ENCODE measurements at places on chromosomes 4 and X.
A peak's percentile ranks its signal among the peaks of the same experiment; 100 is the strongest.

DNA sequence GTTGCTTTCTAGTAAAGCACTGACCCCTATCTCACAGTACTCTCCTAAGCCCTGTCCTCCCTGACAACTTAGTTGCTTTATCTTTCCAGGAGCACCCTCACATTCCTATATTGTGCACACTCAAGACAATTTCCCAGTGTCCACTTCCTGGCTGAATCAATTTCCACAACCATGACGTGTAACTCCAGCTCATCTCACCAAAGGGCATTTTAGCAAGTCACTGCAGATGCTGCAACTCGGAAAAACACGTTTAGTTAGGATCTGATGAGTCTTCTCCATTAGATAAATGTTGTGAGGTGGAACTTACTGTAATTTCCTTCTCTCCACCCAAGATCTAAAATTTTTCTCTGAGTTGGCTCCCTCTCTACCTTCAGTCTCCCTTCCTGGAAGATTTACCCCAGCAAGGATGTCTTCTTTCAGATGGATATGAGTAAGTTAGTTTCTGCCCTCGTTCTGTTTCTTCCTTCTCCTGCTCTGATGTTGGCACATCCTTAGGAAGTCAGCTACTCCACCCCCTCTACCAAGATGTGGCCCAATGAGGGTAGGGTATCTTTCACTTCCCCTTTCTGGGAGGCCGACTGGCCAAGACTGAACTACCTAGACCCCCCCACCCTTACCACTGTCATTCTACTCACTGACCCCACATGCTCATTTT, 28.8 kb upstream of the IL13RA1 start:
- DNase-seq = peak; percentile 56

GRCh38 chr4:6109842-6110560, 90.3 kb downstream of the JAKMIP1 start:
- no peak for DNase-seq

DNA sequence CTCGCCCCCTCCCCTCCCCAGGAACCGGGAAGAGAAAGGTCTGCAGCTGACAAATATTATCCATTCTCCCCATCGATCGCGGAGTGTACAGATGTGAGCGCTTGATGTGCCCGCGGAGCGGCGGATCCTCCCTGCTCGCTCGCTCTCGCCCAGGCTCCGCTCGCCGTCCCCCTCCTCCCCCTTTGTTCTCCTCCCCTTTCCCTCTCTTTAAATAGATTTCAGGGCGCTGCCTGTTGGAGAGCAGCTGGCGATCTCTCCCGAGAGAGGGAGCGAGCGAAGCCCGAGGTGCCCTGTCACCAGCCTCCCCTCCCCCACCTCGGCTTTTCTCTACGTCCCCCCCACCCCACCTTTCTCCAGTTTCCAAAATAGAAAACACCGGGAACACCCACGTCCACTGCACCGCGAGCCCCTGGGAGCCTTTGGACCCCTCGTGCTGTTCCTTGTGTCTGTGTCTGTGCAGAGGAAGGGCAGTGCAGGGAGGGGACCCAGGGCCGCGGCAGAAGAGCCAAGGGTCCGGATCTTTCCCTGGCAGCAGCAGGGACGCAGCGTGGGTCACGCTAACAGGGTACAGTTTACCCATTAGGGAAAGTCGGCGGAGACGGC, 56.6 kb upstream of the BCOR start:
- peak; percentile 28 for DNase-seq

- no peak for DNase-seq
Observed at GRCh38 chrX:35076061-35076460, 133.5 kb downstream of the FAM47B start.

DNA sequence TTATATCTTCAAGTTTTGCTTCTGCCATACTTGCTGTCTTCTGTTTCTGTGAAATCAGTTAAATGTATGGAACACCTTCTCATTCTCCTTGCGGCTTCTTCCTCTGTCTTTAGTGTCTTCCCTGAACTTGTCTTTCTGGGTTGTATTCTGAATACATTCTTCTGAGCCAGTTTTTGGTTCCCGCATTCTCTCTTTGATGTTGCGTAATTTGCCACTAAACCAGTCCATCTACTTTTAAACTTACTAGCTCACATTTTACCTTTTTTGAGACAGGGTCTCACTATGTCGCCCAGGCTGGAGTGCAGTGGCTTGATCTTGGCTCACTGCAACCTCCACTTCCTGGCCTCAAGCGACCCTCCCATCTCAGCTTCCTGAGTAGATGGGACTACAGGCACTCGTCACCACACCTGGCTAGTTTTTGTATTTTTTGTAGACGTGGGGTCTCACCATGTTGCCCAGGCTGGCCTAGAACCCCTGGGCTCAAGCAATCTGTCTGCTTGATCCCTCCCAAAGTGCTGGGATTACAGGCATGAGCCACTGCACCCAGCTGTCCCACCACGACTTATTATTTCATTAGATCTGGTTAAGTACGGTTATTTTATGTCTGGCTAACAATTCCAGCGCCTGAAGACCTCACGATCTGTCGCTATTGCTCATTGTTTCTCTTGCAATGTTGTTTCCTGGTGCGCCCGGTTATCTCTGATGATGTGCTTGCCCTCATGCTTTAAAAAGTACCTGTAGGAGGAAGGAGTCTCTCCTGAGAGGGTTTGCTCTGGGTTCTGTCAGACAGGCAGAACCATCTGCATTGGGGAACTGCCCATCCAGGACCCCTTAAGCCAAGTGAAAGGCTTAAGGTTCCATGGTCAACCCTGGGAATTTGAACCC, 9.8 kb upstream of the FAM3A start:
- DNase-seq = no peak

- DNase-seq = no peak
Observed at GRCh38 chr4:74266081-74266480, 42.2 kb upstream of the EPGN start.

DNA sequence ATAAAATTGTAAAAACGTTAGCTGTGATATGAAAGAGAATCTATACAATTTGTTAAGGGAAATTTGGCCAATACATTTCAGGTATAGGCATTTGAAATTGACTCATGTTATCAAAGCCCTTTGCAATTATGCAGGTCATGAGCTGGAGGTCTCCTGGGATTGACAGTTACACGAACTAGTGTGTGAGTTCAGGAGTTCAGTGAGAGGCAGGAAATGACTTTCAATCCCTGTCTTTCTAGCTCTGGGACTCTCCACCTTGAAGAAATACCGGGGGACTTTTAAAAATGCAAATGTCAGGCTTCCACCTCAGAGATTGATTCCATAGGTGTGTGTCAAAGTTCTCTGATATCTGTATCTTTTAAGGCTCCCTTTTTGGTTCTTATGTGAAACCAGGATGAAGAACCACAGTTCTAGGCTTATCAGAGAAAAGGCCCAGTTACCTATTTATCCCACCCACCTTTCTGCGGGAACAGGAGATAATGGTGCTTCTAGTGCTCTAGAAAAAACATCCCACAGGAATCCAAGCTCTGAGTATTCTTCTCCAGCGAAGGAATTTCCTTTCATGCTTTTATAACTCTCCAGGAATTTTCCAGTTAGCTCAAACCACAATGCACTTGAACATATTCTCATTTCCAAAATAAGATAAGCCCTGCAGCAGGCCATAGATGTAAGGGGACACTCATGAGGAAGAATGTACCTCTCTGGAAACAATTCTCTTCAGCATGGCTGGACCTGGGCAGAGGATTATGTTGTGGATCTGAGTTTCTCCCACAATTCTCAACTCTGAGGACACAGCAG, 501.0 kb downstream of the IDS start:
- DNase-seq = no peak

- DNase-seq = peak; percentile 36
Observed at GRCh38 chrX:136126872-136127406, 20.4 kb upstream of the FHL1 start.

DNA sequence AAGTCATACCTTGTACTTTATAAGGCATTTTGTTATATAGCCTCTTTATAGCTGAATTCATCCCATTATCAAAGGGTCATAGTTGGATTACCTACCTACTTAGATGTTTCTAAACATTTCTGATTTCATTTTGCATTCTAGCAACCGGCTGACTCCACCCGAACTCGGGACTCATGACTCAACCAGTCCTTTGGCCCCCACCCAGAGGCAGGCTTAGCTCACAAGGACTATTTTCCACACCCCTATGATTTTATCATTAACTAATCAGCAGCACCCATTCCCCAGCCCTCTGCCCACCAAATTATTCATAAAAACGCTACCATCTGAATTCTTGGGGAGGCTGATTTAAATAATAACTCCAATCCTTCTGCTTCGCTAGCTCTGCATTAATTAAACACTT, 79.9 kb upstream of the EGFL6 start:
- DNase-seq = peak; percentile 71

DNA sequence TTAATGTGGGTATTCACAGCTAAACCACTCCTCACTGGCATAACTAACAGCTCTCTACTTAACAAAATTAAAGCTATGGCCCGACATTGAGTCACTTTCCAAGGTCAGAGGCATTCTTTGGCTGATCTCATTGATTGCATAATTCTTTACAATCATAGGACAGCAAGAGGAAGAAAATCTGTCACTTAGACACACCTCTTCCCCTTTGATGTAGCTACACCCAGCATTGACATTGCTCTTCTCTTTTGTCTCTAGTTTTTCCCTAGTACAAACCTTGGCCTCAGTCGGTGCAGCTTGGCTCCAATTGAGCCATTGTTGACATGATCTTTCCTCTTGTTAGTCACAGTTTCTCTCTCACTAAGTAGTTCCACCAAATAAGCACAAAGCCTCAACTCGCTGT, 313.3 kb upstream of the ACTRT1 start:
- DNase-seq = no peak

- DNase-seq = no peak
Observed at GRCh38 chr4:94766856-94767255, 9.1 kb downstream of the BMPR1B start.

- no peak for DNase-seq
Observed at GRCh38 chr4:55069248-55069647, 56.1 kb downstream of the KDR start.

DNA sequence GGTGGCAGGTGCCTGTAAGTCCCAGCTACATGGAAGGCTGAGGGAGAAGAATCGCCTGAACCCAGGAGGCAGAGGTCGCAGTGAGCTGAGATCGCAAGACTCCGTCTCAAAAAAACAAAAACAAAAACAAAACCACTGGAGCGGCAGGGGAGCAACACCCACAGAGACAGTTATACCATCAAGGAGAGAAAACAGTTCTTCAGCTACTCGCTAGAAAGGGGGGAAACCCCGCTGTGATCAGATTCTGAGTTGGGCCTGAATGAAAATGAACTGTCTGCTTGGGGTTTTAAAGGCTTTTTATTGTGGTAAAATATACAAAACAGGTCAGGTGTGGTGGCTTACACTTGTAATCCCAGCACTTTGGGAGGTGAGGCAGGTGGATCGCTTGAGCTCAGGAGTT, 16.8 kb upstream of the IRAK1 start:
- DNase-seq = no peak

GRCh38 chr4:133464311-133464710, 315.2 kb downstream of the PCDH10 start:
- no peak for DNase-seq

GRCh38 chr4:144518181-144518895, 127.6 kb upstream of the HHIP start:
- no peak for DNase-seq

GRCh38 chrX:19674041-19674789, 158.9 kb upstream of the MAP3K15 start:
- no peak for DNase-seq

- DNase-seq = peak; percentile 73
Observed at GRCh38 chr4:53706422-53707032, 115.2 kb upstream of the LNX1 start.

DNA sequence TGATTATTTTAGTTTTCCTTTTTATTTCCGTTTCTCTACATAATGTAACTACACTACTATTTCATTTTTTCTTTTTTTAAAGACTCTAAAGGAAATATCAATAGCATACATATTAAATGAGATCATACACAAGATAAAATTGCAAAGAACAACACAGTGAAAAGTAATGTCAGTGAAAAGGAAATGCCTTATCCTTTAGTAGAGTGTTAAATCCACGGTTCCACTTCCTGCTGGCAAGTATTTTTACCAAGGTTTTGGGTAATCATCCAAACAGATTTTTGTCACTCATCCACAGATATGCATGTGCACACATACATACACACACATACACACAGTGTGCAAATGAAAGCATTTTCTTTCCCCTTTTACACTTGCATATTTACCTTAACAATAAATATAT, 548.9 kb downstream of the PPP4R3C start:
- DNase-seq = no peak

DNA sequence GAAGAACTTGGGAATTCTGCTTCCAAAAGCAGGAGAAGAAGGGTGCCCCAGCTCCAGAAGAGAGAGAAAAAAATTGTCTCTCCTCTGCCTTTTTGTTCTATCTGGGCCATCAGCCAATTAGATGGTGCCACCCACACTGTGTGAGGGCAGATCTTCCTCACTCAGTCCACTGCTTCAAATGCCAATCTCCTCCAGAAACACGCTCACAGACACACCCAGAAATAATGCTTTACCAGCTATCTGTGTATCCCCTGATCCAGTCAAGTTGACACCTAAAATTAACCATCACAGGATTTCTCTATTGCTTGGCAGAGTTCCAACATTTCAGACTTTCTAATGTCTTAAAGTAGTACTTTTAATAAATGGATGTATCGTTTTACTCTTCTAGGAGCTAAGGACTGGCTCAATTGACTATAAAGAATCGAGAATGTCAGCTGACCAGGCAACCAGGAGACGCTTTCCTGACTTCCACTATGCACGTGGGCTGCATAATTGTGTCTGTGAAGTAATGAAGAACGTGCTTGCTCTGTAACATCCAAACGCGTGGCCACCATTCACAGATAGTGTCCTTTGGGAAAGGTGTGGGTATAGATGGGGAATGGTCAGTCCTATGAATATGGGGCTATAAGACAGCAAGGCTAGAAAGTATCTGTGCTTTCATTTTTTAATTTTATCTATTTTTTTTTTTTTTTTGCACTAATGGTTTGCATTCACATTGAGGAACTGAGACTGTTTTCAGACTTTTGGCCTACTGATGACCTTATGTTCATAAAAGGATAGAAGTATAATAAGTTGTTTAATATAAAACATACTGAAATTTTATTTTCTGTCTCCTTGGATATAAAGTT, 9.9 kb upstream of the SMIM20 start:
- DNase-seq = no peak

GRCh38 chrX:8851231-8851886, 50.2 kb upstream of the FAM9A start:
- DNase-seq = no peak

- no peak for DNase-seq
Observed at GRCh38 chr4:118087366-118087765, 53.1 kb downstream of the NDST3 start.

GRCh38 chr4:181194096-181194495, 1049.1 kb upstream of the TENM3 start:
- DNase-seq = no peak

DNA sequence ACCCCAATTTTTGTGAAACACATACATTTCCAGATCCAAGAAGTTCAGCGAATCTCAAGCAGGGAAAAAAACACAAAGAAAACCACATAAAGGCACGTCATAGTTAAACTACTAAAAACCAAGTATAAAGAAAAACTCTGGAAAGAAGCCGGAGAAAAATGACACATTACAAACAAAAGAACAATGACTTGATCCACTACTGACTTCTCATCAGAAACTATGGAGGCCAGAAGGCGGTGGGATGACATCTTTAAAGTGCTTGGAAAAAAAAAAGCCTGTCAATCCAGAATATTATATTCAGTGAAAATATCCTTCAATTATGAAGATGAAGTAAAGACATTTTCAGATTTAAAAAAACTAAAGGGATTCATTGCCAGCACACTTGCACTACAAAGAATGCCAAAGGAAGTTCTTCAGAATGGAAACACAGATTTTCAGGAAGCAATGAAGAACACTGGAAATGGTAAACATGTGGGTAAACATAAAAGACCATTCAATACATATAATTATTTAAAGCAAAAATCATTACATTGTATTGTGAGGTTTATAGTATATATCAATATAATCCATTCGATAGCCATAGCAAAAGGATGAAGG, 32.6 kb upstream of the PPP2R2C start:
- no peak for DNase-seq
